ENCODE measurements at places on chromosomes 7 and 10. TPM values are rescaled to one million over a fixed set of nuclear protein-coding genes. Genes with fewer than 3 reads are reported as not detected.

HYAL4 gene
- total RNA-seq = 0.13 TPM

HK1 gene
- total RNA-seq = 178 TPM

FKBP6 gene
- not detected for total RNA-seq

CDC14C gene
- not detected for total RNA-seq

NODAL gene
- not detected for total RNA-seq

SLC13A4 gene
- total RNA-seq = 0.20 TPM

ADAM22 gene
- 14.9 TPM for total RNA-seq

TMEM176B gene
- 23.3 TPM for total RNA-seq

HEPACAM2 gene
- 0.13 TPM for total RNA-seq

TAS2R5 gene
- total RNA-seq = 3.5 TPM
